Heart left ventricle (tissue), 16 donors: ENCODE measurements at places on chromosomes 11 and 22. TPM values are rescaled to one million over a fixed set of nuclear protein-coding genes. Genes with fewer than 3 reads are reported as not detected.

NEFH gene
- polyA plus RNA-seq, result 0.08 TPM

DNA sequence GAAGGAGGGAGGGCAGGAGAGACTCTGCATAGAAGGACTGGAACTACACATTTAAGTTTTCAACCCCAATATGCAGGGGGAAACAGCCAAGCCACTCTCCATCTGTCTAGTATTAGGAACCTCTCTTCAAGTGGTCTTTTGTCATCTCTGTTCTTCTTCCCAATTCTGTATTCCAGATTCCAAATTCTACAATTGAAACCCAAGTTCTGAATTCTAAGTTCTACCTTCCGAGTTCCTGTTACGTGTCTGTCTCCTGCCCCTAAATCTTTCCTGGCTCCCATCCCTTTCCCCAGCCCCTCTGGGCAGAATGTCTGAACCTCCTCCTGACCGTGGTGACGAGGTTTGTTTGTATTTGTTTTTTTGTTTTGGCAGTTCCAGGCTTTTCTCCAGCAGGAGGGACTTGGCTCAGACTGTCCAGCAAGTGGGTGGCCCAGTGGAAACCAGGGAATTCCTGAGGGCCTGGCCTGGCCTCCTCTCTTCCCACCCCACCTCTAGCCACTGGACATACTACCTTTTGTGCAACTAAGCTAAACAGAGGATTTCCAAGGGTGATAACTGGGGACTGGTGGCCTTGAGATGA lies 1.6 kb upstream of the THOC5 start:
- no peak for DNase-seq

- peak; percentile 51 for DNase-seq
These were observed 16.6 kb upstream of the MOB2 start for GRCh38 chr11:1502954-1503707.

- DNase-seq, result peak; percentile 55
These were observed 205.1 kb downstream of the NXPE2 start for GRCh38 chr11:114883472-114883871.

DNA sequence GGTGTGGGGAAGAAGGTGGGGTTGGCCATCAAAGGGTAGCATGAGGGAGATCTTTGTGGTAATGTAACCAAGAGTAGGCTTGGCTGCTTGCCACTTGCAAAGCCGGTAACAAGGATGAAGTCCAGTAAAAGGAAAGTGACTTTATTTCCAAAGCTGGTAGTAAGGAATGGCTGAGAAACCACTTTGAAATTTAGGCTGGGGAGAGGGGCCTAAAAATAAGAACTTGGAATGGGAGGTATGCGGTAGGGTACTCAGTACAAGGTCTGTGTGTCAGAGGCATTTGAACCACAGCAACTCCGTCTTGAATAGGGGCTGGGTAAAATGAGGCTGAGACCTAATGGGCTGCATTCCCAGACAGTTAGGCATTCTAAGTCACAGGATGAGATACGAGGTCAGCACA lies 216.0 kb upstream of the ISX start:
- no peak for DNase-seq

- DNase-seq, result no peak
These were observed 48.9 kb upstream of the TCF20 start for GRCh38 chr22:42319386-42319785.
